GM23338 (cell line): ENCODE measurements at places on chromosomes 12 and 14. TPM values are rescaled to one million over a fixed set of nuclear protein-coding genes. Genes with fewer than 3 reads are reported as not detected.
A peak's percentile ranks its signal among the peaks of the same experiment; 100 is the strongest.

The OVCH1 gene
- not detected in 2 replicates for total RNA-seq

DNA sequence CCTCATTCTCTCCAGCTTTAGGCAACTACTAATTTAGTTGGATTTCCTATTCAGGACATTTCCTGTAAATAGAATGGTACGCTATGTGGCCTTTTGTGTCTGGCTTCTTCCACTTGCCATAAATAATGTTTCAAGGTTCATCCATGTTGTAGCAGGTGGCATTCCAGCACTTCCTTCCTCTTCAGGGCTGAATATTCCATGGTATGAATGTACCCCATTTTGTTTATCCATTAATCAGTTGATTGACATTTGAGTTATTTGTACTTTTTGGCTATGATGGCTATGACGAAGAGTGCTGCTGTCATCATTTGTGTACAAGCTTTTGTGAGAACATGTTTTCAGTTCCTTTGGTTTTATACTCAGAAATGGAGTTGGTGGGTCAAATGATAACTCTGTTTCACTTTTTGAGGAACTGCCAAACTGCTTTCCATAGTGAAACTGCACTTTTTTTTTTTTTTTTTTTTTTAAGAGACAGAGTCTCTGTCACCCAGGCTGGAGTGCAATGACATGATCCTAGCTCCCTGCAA is 6.5 kb upstream of the CDK2AP1 start:
- H3K36me3 ChIP-seq: no peaks in the 10 kb centered on the region
- H3K4me3 ChIP-seq: no peak overlapping the region
- no peak overlapping the region for H3K27ac ChIP-seq
- no peaks in the 10 kb centered on the region; the same call in 1 of the 2 replicates for H3K27me3 ChIP-seq

GRCh38 chr12:8841778-8842177 is 19.4 kb downstream of the A2ML1 start:
- no peak overlapping the region for H3K27ac ChIP-seq
- no peak overlapping the region for H3K4me3 ChIP-seq
- DNase-seq: no peak
- no peaks in the 10 kb centered on the region for H3K4me1 ChIP-seq

GRCh38 chr12:62146318-62146717 is 113.9 kb upstream of the USP15 start:
- H3K27ac ChIP-seq: no peak overlapping the region
- H3K4me1 ChIP-seq: no peaks in the 10 kb centered on the region
- H3K36me3 ChIP-seq: no peaks in the 10 kb centered on the region
- H3K27me3 ChIP-seq: no peaks in the 10 kb centered on the region
- DNase-seq: no peak

GRCh38 chr12:44544018-44544417 is 332.1 kb downstream of the NELL2 start:
- H3K27ac ChIP-seq: no peak overlapping the region
- peaks cover 6% of the 10 kb centered on the region; the same call in 1 of the 2 replicates for H3K4me1 ChIP-seq
- no peak overlapping the region for H3K4me3 ChIP-seq

The TAS2R43 gene
- 2.6 and 2.7 TPM in 2 replicates for total RNA-seq

The RECQL gene
- 45.8 and 47.2 TPM in 2 replicates for total RNA-seq

- no peaks in the 10 kb centered on the region for H3K36me3 ChIP-seq
- H3K27ac ChIP-seq: no peak overlapping the region
- no peaks in the 10 kb centered on the region for H3K27me3 ChIP-seq
- H3K4me1 ChIP-seq: no peaks in the 10 kb centered on the region; the same call in 1 of the 2 replicates
- DNase-seq: no peak
- H3K4me3 ChIP-seq: no peak overlapping the region
Observed at GRCh38 chr14:64804754-64805260, 74.9 kb downstream of the SPTB start.

DNA sequence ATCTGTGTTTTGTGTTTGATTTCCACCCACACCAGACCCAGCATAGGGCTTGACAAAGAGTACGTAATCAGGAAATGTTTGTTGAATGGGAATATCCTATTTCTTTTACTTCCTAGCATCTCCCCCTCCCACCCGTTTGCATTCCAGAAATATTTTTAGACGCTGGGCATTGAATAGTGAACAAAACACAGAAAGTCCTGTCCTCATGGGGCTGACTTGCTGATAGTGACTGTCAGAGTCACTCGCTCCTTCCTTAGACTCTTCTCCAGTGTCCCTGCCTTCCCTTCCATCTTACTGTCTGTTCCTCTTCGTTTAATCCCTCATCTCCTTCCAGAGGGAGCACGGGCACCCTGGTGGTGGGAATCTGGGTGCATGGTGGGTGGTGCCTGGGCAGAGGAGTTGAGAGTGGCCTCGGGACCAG is 53.6 kb downstream of the SLC25A47 start:
- no peaks in the 10 kb centered on the region for H3K27me3 ChIP-seq
- peak; percentile 51 for DNase-seq
- peak overlapping the region; percentile 98 for H3K27ac ChIP-seq

- H3K36me3 ChIP-seq: no peaks in the 10 kb centered on the region
- no peak overlapping the region for H3K27ac ChIP-seq
- no peaks in the 10 kb centered on the region for H3K27me3 ChIP-seq
- no peak for DNase-seq
Observed at GRCh38 chr12:75239987-75240386, 30.3 kb upstream of the KCNC2 start.

DNA sequence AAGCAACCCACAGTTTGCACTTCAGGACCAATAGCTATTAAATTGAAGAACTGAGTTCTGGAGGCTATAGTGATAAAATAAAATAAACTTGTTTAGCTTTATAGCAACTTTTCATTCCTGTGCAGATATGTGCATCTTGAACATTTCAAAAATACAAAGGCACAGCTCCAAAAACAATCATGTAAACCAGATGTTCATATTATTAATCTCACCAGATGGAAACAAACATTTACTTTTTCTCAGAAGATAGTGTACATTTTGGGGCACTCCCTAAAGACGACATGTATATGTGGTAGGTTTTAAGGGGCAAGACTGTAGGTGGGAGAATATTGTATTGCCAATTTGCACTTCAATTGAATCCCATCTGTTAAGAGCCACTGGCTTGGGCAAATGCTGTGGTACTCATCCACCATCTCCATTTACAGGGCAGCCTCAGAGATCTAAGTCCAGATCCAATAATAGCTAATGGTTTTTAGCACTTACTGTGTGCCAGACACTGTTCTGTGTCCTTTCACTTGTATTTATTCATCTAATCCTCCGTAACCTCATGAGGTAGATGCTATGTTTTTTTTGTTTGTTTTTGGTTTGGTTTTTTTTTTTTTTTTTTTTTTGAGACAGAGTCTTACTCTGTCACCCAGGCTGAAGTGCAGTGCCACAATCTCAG is 49.1 kb downstream of the PTGER2 start:
- H3K4me1 ChIP-seq: no peaks in the 10 kb centered on the region
- H3K4me3 ChIP-seq: no peak overlapping the region
- no peaks in the 10 kb centered on the region for H3K27me3 ChIP-seq
- DNase-seq: no peak
- H3K36me3 ChIP-seq: no peaks in the 10 kb centered on the region
- no peak overlapping the region for H3K27ac ChIP-seq

The PYGL gene
- total RNA-seq: 77.0 and 93.8 TPM in 2 replicates

GRCh38 chr12:98418357-98419075 is 96.9 kb upstream of the TMPO start:
- peaks cover 7% of the 10 kb centered on the region; the same call in 1 of the 2 replicates for H3K4me1 ChIP-seq
- no peaks in the 10 kb centered on the region for H3K27me3 ChIP-seq
- no peak overlapping the region for H3K4me3 ChIP-seq

The FGD4 gene
- 48.6 and 54.3 TPM in 2 replicates for total RNA-seq

The CELA1 gene
- total RNA-seq: not detected in 2 replicates

The CPNE8 gene
- total RNA-seq: 8.6 and 8.7 TPM in 2 replicates
